Lung microvascular endothelial cell (primary cell): ENCODE measurements at places on chromosomes 16 and 17. TPM values are rescaled to one million over a fixed set of nuclear protein-coding genes. Genes with fewer than 3 reads are reported as not detected.

GRCh38 chr16:4288148-4288921, 15.5 kb upstream of the TFAP4 start:
- DNase-seq: peak; percentile 50

DNA sequence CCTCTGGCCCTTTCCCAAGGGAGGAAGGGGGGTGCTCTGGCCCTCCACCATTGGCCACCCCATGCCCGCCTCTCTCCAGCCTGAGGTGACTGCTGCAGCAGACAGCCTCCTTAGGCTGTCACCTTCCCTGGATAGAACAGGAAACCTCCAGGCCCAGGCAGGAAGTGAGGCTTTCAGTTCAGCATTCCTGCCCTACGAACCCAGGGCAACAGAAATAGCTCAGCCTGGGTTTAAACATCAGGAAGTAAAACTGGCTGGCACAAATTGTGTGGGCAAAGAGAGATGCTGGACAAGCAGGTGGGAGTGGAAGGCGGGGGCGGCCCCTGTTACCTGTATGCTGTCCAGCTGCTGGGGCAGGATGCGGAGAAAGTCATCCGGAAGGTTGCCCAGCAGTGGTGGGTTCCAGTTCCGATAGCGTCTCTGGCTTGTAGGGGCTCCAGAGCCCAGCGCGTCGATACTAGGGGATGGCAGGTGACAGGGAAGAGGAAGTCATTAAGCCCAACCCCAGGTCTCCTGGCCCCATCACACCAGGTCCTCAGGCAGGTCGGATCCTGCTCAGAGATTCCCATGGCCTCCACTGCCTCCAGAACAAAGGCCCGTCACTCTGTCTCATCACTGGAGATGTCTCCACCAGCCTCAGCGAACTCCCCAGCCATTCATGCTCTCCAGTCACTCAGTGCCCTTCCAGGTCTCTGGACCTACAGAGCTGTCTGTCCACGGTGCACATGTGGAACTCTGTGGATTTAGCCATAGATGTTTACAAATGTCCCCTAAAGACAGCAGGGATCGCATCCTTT, 23.6 kb upstream of the MRPS23 start:
- DNase-seq: no peak

- DNase-seq: no peak
Measured at GRCh38 chr16:79618692-79619050, 18.1 kb upstream of the MAF start.

TBC1D3E gene
- total RNA-seq: not detected in 2 replicates

TAOK1 gene
- total RNA-seq: 31.8 and 41.1 TPM in 2 replicates

CCL8 gene
- not detected in 2 replicates for total RNA-seq

NUPR1 gene
- total RNA-seq: 0.44 and 11.9 TPM in 2 replicates

- no peak for DNase-seq
Measured at GRCh38 chr17:4068918-4069317, 73.9 kb downstream of the ZZEF1 start.

KRT25 gene
- not detected in 2 replicates for total RNA-seq
